ENCODE measurements at places on chromosomes 16 and 17. TPM values are rescaled to one million over a fixed set of nuclear protein-coding genes. Genes with fewer than 3 reads are reported as not detected.

Gene MYH3
- 0.68 TPM for total RNA-seq

Gene C16orf92
- total RNA-seq, result not detected

Gene ZACN
- not detected for total RNA-seq

Gene C16orf82
- total RNA-seq, result not detected

Gene TAC4
- not detected for total RNA-seq

Gene PHKG2
- 15.7 TPM for total RNA-seq

Gene CACNG3
- not detected for total RNA-seq

Gene TMEM204
- total RNA-seq, result 0.28 TPM

Gene RGS11
- 0.14 TPM for total RNA-seq

Gene ZNF423
- under 0.01 TPM for total RNA-seq

Gene PVALEF
- total RNA-seq, result not detected

Gene COX6A2
- not detected for total RNA-seq

Gene GRB7
- 12.0 TPM for total RNA-seq

Gene MT1E
- total RNA-seq, result 274 TPM

Gene TSNAXIP1
- not detected for total RNA-seq

Gene IL34
- 1.0 TPM for total RNA-seq

Gene SLC12A3
- total RNA-seq, result not detected

Gene PIK3R6
- not detected for total RNA-seq

Gene NR1D1
- 5.7 TPM for total RNA-seq

Gene CCL17
- total RNA-seq, result not detected

Gene HOXB3
- total RNA-seq, result 0.36 TPM
